WTC11 (cell line): ENCODE measurements at places on chromosomes 3 and 15.
A peak's percentile ranks its signal among the peaks of the same experiment; 100 is the strongest.

- no peak for DNase-seq
Observed at GRCh38 chr3:100975714-100976113, 17.5 kb downstream of the ABI3BP start.

- DNase-seq: no peak
Observed at GRCh38 chr15:75140080-75140879, 61.4 kb upstream of the C15orf39 start.

DNA sequence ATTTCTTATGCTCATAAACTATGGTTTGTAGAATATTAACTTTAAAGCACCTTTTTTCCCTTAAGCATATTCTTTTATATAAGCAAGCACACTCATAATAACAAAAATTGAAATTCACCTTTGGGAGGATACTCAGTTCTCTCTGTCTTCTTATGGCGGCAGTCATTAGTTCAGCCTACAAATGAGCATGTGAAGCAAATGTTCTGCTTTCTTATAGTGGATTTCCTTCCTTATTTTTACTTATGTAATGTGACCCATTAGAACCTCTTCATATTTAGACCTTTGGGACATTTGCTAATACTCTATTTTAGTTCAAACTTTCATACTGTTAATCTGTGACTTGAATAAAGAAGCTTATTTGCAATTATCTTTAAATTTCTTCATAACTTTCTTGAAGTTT lies at the start of gene P2RY13:
Gene P2RY13 (minus strand): TSS at position 187 of the 400 bp plus-strand sequence. CDS start 21 bp downstream, at position 166.
- DNase-seq: no peak

DNA sequence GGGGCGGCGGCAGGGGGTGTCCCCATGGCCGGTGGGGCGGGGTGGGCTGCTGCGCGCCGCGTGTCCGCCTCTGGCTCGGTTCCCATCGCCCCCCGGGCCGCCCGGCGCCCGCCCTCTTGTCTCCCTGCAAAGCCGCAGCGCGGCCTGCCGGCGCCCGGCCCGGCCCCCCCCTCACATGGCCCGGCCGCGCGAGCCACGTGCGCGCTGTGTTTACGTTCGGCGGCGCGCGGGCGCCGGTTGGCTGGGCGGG lies 502 bp downstream of the NR1D2 start:
- no peak for DNase-seq

DNA sequence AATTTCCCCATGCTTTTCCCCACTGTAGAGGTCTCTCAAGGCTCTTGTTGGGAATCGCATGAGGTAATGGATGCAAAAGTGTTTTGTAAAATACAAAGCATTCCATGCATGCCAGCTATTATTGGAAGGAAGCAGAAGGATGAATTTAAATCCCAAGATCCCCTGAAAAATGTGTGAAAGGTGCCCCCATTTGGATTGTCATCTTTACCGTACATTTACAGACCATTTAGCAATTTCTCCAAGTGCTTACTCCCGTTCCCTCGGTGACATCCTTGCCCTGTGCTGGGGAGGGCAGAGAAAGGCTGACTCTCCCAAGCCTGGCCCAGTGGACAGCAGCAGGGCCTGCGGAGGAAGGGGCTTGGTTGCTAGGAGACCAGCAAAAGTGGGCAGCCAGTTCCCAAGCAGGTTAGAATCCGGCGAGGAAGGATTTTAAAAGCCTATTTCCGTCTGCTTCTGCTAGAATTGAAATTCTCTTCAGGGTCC lies 31.1 kb upstream of the NEO1 start:
- peak; percentile 41 for DNase-seq

- no peak for DNase-seq
Observed at GRCh38 chr3:161035711-161036110, 69.4 kb downstream of the B3GALNT1 start.

DNA sequence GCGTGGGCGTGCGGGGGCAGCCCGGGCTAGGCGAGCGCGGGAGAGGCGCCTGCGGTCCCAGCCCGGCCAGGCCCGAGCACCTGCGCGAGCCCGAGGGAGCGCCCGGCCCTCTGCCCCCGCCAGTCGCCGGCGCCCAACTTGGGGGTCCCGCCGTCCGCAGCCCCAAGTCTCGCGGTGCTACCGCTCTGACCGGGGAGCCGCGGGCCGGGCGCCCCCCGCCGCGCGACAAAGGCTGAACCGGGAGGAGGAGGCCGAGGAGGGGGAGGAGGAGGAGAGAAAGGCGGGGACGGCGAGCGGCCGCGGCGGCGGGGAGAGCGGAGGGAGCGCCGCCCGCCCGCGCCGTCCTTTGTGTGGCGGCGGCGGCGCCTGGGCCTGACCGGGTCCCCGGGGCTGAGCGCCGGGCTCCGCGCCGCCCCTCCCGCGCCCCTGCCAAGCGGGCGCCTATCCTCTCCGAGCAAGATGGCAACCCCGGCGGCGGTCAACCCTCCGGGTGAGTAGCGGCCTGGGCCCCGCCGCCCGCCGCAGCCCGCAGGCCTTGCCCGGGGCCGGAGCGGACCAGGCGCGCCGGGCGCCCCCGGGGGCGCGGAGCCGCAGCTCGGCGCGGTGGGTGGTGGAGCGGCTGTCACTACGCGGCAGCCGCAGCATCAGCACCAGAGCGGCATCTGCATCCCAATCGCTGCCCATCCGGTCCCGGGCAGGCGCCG lies at the start of gene ARNT2:
Gene ARNT2 (plus strand): TSS at position 326 of the 704 bp plus-strand sequence. CDS start 134 bp downstream, at position 460.
- DNase-seq: peak; percentile 61

- no peak for DNase-seq
Observed at GRCh38 chr3:43893727-43894126, 203.0 kb downstream of the ABHD5 start.

DNA sequence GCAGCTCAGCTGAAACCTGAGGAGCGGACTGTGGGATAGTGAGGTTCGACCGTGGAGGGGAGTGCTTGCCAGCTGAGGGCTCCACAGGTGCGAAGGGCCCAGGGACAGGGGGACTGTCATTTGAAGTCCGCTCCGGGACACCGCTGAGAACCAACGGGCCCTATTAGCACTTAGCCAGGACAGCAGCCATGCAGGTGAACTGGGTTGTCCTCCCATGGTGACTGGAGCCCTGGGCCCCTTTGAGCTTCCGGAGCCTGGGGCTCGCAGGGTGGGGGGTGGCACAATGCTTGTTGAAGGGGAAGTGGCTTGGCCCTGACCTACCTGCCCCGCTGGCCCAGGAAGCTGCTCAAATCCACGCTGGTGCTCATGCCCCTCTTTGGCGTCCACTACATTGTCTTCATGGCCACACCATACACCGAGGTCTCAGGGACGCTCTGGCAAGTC lies 24.7 kb downstream of the PTH1R start:
- DNase-seq: no peak

DNA sequence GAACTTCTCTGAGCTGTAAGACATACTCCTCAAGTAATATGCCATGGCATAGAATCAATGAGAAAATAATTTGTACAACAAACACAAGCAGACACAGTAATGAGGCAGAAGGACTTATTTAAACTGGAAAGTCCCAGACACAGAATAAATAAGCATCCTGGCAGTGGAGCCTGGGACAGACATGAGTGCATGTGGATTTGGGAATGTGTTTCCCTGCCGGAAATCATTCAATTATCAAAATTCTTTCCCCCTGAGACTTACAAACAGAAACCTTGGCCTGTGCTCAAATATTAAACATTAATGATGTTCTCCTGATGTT lies 520.1 kb downstream of the ROBO1 start:
- no peak for DNase-seq

- no peak for DNase-seq
Observed at GRCh38 chr3:4503050-4503449, 9.9 kb downstream of the ITPR1 start.

DNA sequence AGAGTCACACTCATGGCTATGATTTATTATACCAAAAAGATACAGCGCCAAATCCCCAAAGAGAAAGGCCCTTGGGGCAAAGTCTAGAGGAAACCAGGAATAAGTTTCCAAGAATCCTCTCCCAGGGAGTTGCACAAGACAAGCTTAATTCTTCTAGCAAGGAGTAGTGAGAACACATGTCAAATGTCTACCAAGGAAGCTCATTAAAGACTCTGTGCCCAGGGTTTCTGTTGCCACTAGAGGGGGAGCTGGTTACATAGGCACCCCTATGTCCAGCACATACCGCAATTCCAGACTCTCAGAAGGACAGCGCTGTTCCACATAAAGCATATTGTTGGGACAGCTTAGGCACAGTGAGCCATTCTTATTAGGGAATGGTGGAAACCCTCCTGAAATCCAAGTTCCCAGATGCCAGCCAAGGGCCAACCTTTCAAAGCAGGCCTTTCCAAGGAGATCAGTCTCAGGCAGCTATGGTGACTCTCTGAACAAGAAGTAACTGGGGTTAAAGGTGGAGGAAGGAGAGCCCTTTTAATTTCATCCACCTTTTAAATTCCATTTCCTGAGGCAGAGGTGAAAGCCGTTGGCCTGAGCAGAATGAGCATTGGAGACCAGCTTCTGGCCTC lies 194.2 kb downstream of the UACA start:
- no peak for DNase-seq

GRCh38 chr15:22980189-22981050 lies at the start of gene CYFIP1:
Gene CYFIP1, minus strand, starts transcription at chr15:22980368. Its CDS starts 33,083 bp downstream, at chr15:22947285.
- peak; percentile 76 for DNase-seq

DNA sequence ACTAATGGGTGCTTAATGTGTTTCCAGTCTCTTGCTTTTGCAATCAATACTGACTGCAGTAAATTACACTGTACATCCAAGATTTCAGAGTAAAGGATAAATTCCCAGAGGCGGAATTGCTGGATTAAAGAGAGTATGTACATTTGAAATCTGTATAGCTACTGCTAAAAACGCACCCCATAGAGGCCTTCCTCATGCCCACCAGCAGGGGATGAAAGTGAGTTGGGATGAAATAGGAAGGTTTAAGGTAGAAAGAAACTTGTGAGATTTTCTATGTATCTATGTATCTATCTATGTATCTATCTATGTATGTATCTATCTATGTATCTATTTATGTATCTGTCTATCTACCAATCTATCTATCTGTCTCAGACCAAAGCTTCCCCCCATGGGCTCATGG lies 28.4 kb downstream of the TMEM44 start:
- no peak for DNase-seq

- no peak for DNase-seq
Observed at GRCh38 chr15:81776976-81777375, 268.8 kb downstream of the MEX3B start.

GRCh38 chr3:154794391-154794790 lies 285.7 kb upstream of the MME start:
- DNase-seq: no peak

GRCh38 chr3:149547413-149547812 lies 72.9 kb downstream of the TM4SF4 start:
- DNase-seq: no peak

DNA sequence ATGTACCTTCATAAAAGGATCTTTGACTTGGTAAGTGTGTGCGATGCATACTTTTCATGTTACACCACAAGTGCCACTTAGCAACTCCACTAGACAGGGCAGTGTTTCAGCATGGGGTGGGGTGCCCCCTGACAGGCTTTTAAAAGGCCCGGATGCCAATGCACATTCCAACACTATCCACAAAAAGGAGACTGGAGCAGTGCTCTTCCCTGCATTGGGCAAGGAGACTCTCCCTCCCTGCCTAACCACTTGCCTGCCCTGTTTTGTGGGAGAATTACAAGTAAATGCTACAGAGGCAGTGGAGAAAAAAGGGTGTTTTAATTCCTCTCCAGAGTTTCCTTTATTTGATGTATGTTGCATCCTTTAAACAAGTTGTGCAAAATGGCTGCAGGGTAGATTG lies 1.7 kb upstream of the RARB start:
- peak; percentile 21 for DNase-seq

DNA sequence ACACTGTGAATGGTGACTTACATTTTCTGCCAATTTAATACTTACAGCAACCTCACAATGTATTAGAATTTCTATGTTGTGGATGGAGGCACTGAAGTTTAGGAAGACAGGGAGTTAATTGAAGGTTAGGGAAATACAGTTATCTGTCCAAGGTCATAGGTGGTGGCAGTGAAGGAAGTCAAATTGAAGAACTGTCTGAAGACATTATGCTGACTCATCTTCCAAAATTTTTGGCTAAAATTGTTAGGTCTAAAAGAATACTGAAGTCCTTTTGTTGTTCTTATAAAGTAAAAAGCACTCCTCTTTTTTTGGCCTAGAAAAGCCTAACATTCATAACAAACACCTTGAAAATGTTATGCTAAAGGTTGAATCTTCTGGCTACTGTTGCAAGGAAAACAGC lies 27.7 kb downstream of the EMC4 start:
- DNase-seq: no peak

GRCh38 chr3:171373711-171374110 lies 86.5 kb downstream of the TNIK start:
- DNase-seq: no peak

DNA sequence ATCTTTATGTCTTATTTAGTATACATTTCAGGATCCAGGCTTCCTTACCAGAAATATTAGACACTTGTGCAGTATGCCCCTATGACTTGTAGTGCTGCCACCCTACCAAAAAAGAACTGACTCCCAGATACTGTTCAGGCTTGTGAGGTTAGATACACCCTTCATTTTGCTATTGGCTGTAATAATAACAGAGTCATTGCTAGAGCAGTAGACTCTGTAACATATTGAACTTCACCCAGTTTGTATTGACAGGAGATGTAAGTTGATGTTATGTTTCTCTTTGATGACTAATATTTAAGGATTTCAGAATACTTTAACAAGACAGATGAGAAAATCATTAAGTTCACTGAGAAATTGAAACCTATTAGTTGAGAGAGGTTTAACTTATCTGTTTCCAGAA lies 32.9 kb downstream of the RNF111 start:
- DNase-seq: no peak

DNA sequence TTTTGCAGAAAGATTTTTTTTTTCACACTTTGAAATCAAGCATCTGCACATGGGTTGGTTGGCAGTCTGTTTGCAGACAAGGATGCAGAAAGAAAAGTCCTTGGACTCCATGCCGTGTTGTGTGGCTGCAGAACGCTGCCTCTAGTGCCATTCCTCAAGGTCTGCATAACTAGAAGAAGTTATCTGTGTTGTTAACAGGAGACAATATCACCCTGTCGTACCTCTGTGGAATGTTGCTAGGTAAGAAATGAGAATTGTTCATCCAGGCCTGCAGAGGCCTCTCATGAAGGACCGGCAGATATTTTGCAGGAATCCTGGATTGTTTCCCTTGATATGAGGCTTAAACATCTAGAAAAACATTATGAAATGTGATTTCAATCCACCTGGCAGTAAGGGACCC lies 58.5 kb upstream of the PPARG start:
- DNase-seq: no peak

DNA sequence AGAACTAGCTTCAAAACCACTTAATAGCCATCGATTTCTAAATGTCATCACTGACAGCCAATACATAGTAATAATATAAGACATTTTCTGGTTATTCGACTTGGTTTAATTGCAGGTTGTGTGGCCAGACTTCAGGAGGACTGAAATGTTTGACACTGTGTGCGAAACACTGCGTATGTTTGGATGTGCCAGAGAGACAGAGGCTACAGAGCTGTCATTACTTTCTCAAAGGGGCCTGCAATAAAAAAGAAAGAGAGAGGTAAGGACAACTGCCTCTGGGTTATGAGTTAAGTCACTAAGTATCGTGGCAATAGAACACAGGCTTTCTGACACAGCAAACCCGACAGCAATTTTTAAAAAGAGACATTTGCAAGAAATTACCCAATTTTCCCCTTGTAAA lies 882 bp downstream of the LMOD3 start:
- DNase-seq: no peak

DNA sequence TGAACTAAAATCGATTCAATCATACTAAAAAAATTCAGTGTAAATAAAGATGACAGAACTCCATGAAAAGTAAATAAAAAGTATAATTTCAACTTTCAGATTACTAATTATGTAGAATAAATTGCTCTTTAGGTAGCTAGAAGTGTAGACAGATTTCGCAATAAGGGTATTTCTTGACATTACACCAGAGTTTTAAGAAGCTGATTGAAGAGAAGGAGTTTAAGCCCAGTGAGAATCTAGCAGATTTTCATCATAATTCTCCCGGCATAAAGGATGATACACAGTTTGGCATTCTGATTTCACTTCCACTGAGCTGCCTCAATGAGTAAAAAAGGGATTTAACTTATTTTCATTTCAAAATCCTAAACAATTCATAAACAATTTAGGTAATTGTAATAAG lies 259.2 kb downstream of the NEK10 start:
- DNase-seq: no peak
